ENCODE measurements at places on chromosomes 1 and 21. TPM values are rescaled to one million over a fixed set of nuclear protein-coding genes. Genes with fewer than 3 reads are reported as not detected.

DNA sequence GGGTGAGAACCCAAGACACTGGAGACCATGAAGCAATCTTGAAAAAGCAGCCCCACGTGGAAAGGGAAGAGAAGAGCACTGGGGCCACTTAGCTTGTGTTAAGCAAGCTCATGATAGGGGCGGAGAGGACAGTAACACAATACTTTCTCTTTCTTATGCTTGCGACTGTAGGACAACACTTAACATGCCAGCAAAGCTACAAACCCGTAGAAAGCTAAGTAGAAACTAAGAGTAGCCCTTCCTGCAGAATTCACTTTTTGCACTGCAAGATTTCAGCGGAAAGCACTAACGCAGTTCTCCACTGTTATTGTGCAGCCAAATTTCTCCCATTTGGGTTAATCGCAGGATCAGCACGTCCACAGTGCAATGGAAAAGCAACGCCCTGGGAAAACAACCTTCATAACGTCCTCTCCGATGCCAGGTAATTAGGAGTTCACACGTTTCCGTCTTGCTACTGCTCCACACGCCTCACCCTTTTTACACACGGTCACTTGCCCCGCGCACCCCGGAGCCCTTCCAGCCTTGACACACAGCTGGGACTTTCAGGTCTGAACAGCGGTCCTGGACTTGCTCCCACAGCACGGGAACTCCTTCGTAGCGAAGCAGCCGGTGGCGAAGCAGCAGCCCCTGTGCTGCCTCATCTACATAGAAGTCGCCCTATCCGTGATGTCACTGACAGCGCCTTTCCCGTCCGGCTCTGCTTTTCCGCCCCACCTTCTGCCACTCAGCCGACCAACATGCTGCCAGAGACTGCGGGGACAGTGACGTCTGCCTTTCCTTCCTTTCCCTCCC lies 148.6 kb downstream of the PPIAL4G start:
- peak overlapping the region; percentile 99 for H3K27ac ChIP-seq
- peaks cover 9% of the 10 kb centered on the region for H3K4me1 ChIP-seq
- peak overlapping the region; percentile 94 for H3K4me3 ChIP-seq
- ATAC-seq, result peak; percentile 87

The TRAF3IP3 gene
- total RNA-seq, result 184 TPM

GRCh38 chr1:205313563-205314308 lies 7.8 kb downstream of the NUAK2 start:
- H3K4me1 ChIP-seq, result peaks cover 48% of the 10 kb centered on the region
- peak overlapping the region; percentile 88 for H3K27ac ChIP-seq
- no peaks in the 10 kb centered on the region for H3K27me3 ChIP-seq
- H3K36me3 ChIP-seq, result peaks cover 21% of the 10 kb centered on the region
- peak; percentile 78 for ATAC-seq

The UBE2U gene
- total RNA-seq, result not detected

DNA sequence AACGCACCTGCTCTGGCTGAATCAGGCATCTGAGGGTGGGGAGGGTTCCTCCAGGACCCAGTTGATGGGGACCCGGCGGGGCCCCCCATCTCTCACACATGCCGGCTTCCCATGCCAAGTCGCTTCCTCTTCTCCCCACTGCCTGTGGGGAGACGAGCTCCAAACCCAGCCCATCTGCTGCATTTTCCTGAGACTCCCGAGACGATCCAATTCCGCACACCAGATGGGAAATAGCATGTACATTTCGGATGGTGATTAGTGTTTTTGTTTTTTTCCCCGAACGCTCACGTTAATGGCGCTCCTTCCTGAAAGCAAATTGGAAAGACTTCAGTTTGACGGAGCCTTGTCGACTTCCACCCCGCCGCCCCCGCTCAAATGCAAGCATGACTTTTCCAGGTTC lies 13.2 kb upstream of the GRIK3 start:
- ATAC-seq, result no peak
- no peak overlapping the region for H3K27ac ChIP-seq
- peaks cover 27% of the 10 kb centered on the region for H3K27me3 ChIP-seq
- H3K36me3 ChIP-seq, result no peaks in the 10 kb centered on the region

GRCh38 chr1:203401199-203401877 lies 50.4 kb upstream of the FMOD start:
- no peaks in the 10 kb centered on the region for H3K36me3 ChIP-seq
- no peak overlapping the region for H3K4me3 ChIP-seq
- no peak overlapping the region for H3K27ac ChIP-seq
- ATAC-seq, result no peak
- H3K4me1 ChIP-seq, result no peaks in the 10 kb centered on the region

DNA sequence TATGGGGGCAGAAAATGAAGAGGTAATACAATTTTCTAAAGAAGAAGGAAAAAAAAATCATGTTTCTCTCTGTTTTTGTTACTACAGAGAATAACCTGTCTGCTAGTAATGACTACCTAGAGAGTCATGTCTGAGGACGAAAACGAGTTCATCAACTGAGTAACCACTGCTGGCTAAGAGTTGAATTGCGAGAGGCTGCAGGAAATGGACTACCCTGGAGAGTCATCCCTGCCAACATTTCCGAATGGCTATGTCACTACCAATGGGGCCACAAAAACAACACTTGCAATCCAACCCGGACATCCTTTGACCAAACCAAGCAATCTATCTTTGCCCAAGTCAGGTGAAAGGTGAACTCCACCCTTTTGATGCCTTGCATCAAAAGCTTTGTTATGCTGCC lies 120.6 kb downstream of the FCRL5 start:
- H3K4me1 ChIP-seq, result no peaks in the 10 kb centered on the region
- peaks cover 22% of the 10 kb centered on the region for H3K27me3 ChIP-seq
- H3K36me3 ChIP-seq, result no peaks in the 10 kb centered on the region
- no peak overlapping the region for H3K4me3 ChIP-seq
- no peak for ATAC-seq

GRCh38 chr1:216553040-216553439 lies 129.8 kb upstream of the USH2A start:
- H3K4me1 ChIP-seq, result no peaks in the 10 kb centered on the region
- no peaks in the 10 kb centered on the region for H3K27me3 ChIP-seq
- no peak overlapping the region for H3K27ac ChIP-seq
- no peak for ATAC-seq

GRCh38 chr1:52348704-52349300 lies 17.2 kb downstream of the CC2D1B start:
- H3K4me1 ChIP-seq, result no peaks in the 10 kb centered on the region
- no peak for ATAC-seq
- no peak overlapping the region for H3K4me3 ChIP-seq
- H3K36me3 ChIP-seq, result peaks cover 36% of the 10 kb centered on the region
- no peaks in the 10 kb centered on the region for H3K27me3 ChIP-seq

GRCh38 chr1:164587617-164588501 lies 28.9 kb downstream of the PBX1 start:
- no peaks in the 10 kb centered on the region for H3K4me1 ChIP-seq
- H3K4me3 ChIP-seq, result no peak overlapping the region
- peaks cover 8% of the 10 kb centered on the region for H3K27me3 ChIP-seq
- no peaks in the 10 kb centered on the region for H3K36me3 ChIP-seq

GRCh38 chr1:89527750-89528381 lies 3.2 kb downstream of the LRRC8B start:
- no peak overlapping the region for H3K27ac ChIP-seq
- H3K4me1 ChIP-seq, result peaks cover 22% of the 10 kb centered on the region
- ATAC-seq, result no peak
- H3K27me3 ChIP-seq, result no peaks in the 10 kb centered on the region
- peaks cover 8% of the 10 kb centered on the region for H3K36me3 ChIP-seq
- no peak overlapping the region for H3K4me3 ChIP-seq

The TTC24 gene
- total RNA-seq, result 0.79 TPM

DNA sequence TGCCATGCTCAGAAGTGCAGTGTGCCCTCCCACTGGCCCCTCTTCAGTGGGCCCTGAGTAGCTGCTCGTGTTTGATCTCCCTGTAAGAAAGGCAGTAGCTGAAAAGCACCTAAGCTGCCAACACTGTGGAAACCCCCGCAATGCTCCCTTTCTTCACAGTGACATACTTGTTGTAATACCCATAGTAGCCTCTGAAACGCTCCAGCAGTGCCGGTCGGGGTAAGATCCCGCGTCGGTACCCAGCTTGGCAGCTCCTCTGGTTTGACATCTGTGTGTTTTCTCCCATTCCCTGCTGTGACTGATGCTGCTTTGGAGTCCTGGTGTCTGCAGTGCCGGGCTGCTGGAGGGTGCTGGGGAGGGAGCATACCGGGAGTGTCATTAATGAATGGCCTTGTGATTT lies 3.6 kb downstream of the CHAF1B start:
- H3K4me3 ChIP-seq, result no peak overlapping the region
- no peak for ATAC-seq
- no peaks in the 10 kb centered on the region for H3K4me1 ChIP-seq
- H3K27me3 ChIP-seq, result no peaks in the 10 kb centered on the region
- H3K27ac ChIP-seq, result no peak overlapping the region
- peaks cover 70% of the 10 kb centered on the region for H3K36me3 ChIP-seq

DNA sequence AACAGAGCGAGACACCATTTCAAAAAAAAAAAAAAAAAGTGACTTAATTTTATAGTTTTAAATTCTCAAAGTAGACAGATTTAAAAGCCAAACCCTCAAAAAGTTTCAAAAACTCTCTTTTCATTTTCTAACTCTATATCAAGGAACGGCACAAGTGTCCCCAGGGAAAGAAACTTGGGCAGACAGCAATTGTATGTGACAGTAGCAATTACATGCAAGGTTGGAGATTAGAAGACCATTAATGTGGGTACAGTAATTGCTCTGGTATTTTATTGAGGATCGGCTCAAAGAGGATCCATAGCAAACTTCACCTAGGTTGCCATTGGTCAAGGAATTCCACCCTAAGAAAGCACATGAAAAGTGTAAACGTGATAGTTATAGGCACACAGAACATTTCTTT lies 46.2 kb downstream of the ACBD6 start:
- no peak for ATAC-seq
- no peak overlapping the region for H3K27ac ChIP-seq
- H3K36me3 ChIP-seq, result peaks cover 53% of the 10 kb centered on the region
- no peak overlapping the region for H3K4me3 ChIP-seq

The KRTAP19-4 gene
- total RNA-seq, result not detected

DNA sequence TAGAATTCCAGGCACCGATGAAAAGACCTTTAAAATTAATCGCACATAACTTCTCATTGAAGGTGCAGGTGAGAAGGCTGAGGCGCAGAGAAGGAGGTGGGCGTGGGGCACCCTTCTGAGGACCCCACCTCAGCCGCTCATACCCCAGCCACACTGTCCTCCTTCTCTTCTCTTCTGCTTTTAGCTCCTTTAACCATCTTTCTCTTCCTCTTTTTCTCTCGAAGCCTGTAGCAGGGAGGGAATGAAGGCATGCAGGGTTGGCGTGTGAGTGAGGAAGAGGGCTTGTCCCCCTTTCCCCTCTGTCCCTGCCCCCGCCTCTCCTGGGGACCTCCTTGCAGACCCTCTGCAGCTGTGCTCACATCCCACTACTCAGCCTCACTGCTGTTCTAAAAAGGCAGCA lies 57.8 kb upstream of the CACNA1E start:
- H3K4me1 ChIP-seq, result peaks cover 5% of the 10 kb centered on the region
- ATAC-seq, result no peak
- H3K27me3 ChIP-seq, result peaks cover 24% of the 10 kb centered on the region
- H3K27ac ChIP-seq, result no peak overlapping the region
- no peaks in the 10 kb centered on the region for H3K36me3 ChIP-seq

The FCGR1A gene
- total RNA-seq, result not detected

The IL10 gene
- 3.2 TPM for total RNA-seq

The DIO1 gene
- total RNA-seq, result not detected

GRCh38 chr1:219927298-219927955 lies 930 bp downstream of the SLC30A10 start:
- peaks cover 36% of the 10 kb centered on the region for H3K27me3 ChIP-seq
- no peak for ATAC-seq

GRCh38 chr21:22516230-22516629 lies 1518.0 kb downstream of the NCAM2 start:
- no peaks in the 10 kb centered on the region for H3K4me1 ChIP-seq
- no peak for ATAC-seq
- H3K27me3 ChIP-seq, result no peaks in the 10 kb centered on the region
- H3K4me3 ChIP-seq, result no peak overlapping the region

DNA sequence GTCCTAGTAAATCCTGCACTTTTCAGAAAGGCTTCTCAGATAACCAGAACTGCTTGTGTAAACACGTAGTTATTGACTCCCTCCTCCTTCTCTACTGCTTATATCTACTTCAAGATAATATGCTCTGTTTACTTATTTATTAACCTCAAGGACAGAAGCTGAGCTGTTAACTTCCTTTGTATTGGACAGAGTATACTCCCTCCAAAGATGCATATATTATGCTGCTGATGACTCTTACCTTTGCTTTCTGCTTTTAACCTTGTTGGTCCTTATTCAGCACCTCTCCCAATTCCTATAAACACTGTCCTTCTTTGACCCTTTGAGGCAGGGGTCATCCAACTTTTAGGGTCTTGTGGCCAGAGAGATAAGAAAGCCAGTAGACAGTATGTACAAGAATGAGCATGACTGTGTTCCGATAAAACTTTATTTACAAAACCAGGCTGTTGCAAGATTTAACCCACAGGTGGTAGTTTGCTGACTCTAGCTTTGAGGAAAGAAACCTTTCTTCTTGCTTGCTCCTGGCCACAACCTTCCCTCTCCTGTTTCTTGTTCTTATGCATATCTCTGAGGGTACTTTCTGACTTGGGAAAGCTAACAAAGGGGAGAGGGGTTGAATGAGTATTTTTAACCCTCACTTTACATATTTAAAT lies 4.9 kb downstream of the TPM3 start:
- peaks cover 14% of the 10 kb centered on the region for H3K36me3 ChIP-seq
- H3K4me3 ChIP-seq, result no peak overlapping the region
- peaks cover 2% of the 10 kb centered on the region for H3K4me1 ChIP-seq
- no peak overlapping the region for H3K27ac ChIP-seq
- no peak for ATAC-seq

DNA sequence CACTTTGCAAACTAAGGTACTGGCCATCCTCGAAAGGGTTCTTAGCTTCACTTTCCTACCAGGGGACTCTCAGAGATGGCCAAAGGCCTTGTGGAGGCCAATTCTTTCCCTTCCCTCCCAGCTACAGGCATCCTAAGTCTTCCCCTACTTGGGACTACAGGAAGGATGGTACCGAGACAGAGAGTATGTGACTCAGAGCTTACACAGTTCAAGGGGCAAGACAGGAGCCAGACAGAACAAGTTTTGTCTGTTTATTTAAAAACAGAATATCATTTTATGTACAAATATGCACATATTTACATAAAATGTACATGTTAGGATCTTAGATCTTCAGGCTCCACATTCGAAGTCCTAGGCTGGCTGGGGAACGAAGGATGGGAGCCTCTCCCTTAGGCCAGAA lies 1.1 kb upstream of the ARHGAP30 start:
- H3K4me3 ChIP-seq, result peak overlapping the region; percentile 82
- ATAC-seq, result no peak
- no peaks in the 10 kb centered on the region for H3K27me3 ChIP-seq
- peak overlapping the region; percentile 77 for H3K27ac ChIP-seq
- peaks cover 41% of the 10 kb centered on the region for H3K36me3 ChIP-seq

The CFHR2 gene
- total RNA-seq, result not detected

GRCh38 chr1:155396874-155397476 lies 76.3 kb downstream of the RUSC1 start:
- no peaks in the 10 kb centered on the region for H3K4me1 ChIP-seq
- ATAC-seq, result no peak

The PROK1 gene
- total RNA-seq, result not detected

DNA sequence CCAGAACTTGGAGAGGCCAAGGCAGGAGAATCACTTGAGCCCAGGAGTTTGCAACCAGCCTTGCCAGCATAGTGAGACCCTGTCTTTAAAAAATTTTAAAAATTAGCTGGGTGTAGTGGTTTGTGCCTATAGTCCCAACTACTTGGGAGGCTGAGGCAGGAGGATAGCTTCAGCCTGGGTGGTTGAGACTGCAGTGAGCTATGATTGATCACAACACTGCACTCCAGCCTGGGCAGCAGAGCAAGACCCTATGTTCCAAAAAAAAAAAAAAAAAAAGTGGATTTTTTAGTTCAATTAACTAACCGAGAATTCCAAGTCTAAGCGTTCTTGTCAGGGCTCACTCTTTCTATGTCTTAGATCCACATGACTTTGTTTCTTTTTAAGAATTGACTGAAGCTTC lies 130.3 kb upstream of the NRIP1 start:
- ATAC-seq, result no peak
- no peaks in the 10 kb centered on the region for H3K4me1 ChIP-seq
- H3K27ac ChIP-seq, result no peak overlapping the region
- H3K36me3 ChIP-seq, result no peaks in the 10 kb centered on the region
- H3K4me3 ChIP-seq, result no peak overlapping the region

All from activated T-helper 17 cell treated with anti-CD3 and anti-CD28 coated beads, Interleukin-2, amount 50 U/mL, for 72 hours (primary cell).